ENCODE measurements at places on chromosomes 13 and 19.

DNA sequence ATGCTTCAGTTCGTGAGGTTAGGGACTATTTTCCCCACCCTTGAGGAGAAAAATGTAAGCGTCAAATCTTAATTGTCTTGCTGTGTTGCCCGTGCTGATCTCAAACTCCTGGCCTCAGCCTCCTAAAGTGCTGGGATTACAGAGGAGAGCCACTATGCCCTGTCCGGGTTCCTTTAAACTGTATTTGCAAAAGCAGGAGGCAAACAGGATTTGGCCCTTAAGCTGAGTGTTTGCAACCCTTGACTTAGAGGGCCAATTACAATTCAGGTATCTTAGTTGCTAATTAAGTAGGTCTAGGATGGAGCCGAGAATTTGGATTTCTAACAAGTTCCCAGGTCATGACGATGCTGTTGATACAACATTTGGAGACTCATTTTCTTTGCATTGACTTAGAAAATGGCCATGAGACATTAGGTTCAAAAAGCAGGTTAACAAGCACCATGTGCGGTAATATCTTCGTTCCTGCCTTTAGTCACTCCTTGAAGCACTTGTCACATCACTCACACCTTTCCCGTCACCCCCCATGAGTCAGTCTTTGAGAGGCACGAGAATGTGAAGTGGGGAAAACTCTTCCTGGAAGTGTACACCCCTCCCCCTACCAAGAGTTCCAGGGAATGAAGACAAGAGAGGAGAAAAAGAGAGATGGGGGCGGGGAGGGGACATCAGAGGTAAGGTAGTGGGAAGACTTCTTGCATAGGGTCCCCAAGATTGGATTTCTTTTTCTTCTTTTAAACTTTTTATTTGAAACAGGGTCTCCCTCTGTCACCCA is 2.6 kb downstream of the NAPSA start:
- DNase-seq, result no peak

- peak; percentile 64 for DNase-seq
These were observed 175.0 kb downstream of the STK24 start for GRCh38 chr13:98401934-98402333.

GRCh38 chr19:51116736-51117286 is 7.9 kb upstream of the SIGLEC9 start:
- DNase-seq, result no peak

DNA sequence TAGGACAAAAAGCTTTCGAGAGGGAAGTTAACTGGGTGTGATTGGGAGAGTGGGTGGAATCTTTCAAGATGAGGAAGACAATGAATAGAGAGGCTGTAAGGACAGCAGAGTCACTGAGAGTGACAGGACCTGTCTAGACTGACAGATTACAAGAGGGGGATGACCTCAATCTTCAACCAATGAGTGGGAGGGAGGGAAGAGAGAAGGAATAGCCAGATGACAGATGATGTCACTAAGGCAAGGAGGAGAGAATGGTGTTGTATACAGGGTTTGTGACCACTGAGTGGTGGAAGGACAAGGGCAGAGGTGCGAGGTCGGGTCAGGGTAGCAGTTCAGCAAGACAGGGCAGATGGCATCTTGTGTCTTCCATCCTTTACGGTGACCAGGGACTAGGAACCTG is 5.8 kb upstream of the ILF3 start:
- no peak for DNase-seq

GRCh38 chr19:35734273-35734672 is 8.0 kb downstream of the IGFLR1 start:
- DNase-seq, result no peak

DNA sequence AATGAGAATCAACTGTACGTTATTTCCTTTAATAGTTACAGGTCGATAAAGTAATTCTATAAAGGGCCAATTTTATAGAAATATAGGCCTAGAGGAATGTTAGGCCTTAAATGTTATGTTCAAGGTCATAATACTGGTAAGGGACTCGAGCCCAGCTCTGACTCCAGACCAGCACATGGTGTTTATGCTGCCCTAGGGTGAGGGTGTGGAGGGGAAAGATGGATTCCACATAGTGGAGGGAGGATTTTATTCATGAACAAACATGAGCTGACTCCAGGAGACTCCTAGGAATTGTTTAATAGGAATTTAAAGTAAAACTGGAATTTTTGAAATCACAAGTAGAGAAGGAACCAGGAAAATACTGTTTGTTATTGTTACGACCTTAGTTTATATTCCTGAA is 139.9 kb downstream of the LACC1 start:
- DNase-seq, result no peak

DNA sequence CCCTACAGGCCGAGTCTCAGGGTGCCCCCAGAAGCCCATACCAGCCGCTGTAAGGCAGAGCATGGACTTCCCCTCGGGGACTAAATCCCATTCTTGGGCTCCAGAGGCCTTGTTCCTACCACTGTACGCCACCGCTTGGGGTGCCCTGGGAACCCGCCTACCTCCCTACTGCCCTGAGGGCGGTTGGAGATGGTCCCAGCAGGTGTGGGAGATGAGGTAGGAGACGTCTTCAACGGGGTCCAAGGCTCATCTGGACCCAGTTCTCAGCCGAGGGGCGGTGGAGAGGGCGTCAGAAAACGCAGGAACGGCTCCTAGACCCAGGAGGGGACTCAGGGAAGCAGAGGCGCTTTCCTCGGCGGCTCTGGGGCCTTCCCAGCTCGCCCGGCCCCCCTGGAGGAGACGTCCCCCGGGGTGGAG is 833 bp upstream of the ZIK1 start:
- DNase-seq, result no peak

GRCh38 chr13:25037057-25037813 is 58.7 kb upstream of the PABPC3 start:
- DNase-seq, result peak; percentile 66

DNA sequence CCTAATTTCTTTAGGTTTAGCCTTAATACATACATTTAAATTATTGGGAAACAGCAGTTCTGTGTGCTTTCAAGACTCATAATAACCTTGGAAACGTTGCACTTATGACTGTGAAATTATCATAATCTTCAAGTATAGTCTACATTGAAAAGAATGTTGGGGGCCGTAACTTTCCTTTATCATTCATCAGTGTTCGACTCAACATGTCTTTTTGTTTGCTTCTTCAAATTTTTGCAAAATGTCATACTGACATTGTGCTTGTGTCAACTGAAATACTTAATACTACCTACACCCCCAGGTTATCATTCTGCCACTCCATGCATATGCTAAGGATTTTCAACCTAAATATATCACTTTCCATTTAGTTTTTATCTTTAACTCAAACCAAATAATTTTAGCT is 1562.9 kb downstream of the OLFM4 start:
- no peak for DNase-seq

GRCh38 chr19:2608602-2608922 is 93.9 kb downstream of the GNG7 start:
- no peak for DNase-seq

GRCh38 chr13:106041445-106041844 is 494.0 kb downstream of the EFNB2 start:
- DNase-seq, result no peak

DNA sequence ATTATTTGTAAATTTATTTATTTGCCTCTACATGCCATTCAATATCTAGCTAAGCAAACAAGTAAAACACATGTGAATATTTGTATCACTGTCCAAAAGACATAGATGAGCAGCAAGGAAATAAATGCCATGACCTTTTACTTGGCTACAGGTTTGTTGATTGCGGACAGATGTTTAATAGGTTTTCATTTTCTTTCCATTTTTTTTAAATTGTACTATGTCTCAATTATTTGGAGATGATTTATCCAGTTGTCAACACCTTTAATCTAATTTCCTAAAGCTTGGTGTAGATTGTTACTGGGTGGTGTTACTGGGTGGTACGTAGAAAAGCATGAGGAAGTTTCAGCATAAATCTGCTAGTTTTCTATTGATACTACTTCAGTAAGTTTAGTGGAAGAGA is 560.6 kb upstream of the SPRY2 start:
- no peak for DNase-seq

- no peak for DNase-seq
These were observed 28.2 kb downstream of the LAIR2 start for GRCh38 chr19:54530866-54531265.

DNA sequence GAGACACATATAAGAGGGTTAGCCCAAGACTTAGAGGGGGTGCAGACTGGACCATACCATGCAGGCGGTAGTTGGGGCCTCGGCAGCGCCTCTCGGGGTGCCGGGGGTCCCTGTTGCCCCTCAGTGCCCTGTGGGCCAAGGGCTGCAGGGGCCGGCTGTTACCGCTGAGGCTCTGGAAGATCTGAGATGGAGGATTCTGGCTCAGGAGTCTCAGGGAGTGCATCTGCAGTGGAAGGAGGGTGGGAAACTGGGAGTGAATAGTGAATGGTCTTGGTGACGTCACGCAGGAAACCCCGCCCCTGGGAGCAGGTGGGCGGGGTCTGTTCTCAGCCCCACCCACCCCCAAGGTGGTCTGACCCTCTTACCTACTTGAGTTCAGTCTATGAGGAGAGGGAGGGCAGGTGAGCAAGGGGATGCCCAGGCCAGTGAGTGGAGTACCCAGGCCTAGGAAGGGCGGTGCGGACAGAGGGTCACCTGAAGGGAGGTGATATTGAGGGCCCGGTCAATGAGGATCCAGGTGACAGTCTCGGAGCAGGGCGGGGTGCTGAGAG is 1.7 kb upstream of the DBP start:
- DNase-seq, result no peak

DNA sequence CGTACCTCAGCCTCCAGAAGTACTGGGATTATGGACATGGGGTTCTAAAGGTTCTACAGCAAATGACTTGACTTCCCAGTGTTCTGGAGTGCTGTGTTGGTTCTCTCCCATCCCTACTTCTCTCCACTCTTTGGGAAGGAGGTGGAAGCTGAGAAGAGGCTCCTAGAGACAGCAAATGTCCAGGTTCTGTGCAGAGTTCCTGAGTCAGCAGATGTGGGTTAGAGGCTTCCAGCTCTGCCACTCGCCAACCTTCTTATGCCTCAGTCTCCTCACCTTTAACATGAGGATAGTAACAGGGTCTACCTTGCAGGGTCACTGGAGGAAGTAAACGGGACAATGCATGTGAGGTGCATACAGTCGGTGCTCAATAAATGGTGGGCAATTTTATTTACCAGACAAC is 80.5 kb upstream of the VSTM2B start:
- no peak for DNase-seq

- no peak for DNase-seq
These were observed 18.0 kb downstream of the PEPD start for GRCh38 chr19:33503433-33504057.

DNA sequence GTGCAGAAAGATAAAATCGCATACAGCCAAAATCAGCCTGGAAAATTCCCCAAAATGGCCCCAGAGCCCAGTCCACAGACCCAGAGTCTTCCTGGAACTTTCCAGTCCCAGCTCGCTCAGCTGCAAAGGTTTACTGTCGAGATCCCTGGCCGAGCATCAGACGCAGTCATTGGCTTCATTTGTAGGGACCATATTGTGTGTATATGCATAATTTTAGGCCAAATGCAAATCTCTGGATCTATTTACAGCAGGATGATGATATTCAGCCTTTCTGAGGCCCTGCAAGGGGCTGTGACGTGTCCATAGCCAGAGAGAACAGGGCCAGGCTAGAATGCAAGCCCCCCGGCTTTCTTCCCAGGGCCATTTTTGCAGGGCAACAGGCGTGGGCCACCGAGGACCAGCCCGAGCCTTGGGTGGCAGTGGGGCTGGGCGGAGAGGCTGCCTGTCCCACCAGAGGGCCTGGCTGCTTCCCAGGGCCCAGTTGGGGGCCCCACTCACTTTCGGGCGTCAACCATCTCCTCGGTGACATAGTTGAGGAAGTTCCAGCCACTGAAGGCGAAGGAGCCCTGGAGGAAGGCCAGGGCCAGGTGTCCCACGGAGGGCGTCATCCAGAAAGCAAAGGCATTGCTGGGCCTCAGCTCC is 13.7 kb downstream of the SLC7A10 start:
- DNase-seq, result no peak

DNA sequence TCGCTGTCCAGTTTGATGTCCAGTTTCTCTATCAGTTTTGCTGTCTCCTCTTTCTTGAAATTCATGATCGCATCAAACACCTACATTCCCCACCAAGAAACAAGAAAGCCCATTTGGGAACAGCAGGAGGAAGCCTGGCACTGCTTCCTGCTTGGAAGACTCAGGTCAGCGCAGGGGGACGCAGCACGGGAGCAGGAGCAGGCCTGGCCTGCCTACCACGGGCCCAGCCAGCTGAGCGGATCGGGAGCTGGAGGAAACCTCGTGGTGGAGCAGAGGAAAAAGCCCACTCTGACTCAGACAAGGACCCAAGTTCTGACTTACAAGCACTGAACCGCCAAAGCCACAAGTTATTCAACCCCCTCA is 3.9 kb downstream of the EEF2 start:
- no peak for DNase-seq

DNA sequence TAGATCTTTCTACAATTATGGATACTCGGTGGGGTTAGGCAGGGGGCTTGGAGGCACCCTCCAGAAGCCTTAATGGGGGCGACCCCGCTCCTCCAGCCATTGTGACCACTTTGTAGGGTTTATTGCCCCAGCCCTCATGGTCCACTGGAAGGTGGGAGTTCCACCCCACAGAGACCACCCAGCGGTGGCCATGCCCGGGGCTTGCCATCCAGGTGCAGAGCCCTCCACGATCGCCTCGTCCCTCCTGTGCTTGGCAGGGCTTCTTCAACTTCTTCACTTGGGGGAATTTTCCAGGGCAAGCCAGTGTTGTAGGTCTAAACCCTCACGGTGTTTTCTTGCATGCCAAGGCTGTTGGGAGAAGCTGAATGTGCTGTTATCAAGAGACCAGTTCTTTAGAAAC is 16.1 kb downstream of the ZNF536 start:
- DNase-seq, result no peak

DNA sequence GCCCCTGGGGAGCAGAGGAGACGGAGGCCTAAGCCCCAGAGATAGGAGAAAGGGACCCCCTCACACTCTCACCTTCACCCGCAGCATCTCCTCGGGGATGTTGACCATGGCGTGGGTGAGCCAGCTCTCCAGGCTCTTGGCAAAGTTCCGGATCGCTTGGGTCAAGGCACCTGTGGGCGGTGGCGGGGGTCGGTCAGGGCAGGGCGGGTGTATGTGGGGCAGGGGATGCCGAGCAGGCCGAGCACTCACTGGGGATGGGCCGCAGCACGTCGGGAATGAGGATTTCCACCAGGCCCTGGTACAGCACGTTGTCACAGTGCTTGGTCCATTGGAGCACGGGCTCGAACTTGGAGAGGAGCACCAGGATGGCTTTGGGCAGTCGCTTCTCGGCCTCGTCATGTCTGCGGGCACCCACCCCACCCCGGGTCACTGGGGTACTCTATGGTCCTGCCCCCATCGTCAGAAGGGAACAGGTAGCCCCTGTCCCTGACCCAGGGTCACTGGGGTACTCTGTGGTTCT is 13.1 kb downstream of the DCAF15 start:
- DNase-seq, result no peak

DNA sequence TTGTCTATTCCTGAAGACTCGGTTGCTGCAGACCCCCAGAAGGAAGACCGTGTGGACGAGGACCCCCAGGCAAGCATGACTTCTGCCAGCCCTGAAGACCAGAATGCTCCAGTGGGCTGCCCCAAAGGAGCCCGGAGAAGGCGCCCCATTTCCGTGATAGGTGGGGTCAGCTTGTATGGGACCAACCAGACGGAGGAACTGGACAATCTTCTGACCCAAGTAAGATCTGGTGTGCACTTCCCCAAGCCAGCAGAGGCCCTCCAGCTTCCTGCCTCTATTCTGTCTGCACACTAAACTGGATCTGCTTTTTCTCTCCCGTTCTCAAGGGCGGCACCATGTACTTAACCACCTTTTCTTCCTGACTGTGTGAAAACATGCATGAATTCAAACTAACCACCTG is 59.8 kb upstream of the C1QTNF9 start:
- no peak for DNase-seq

Measured in NCI-H510A treated with DMSO at 0.1 percent for 48 hours (cell line).